Germinal center (tissue), 1 donor: ENCODE measurements at places on chromosomes 13 and 19.

DNA sequence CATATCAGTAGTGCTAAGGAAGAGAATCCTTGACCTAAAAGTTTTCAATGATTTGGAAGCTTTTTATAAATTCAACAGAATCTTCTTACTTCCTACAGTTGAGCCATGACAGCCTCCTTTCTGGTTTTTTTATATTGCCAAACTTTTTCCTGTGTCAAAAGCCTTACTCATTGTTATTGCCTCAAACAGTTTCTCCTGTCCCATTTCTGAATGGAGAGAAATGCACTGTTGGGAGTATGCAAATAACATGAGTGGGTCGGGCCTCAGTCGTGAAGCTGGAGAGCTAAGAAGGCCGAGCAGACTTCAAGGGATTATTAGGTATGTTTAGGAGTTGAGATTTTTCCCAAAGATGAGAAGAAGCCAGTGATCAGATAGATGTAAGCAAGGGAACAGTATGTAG, 766.4 kb upstream of the KLHL1 start:
- DNase-seq, result no peak

- DNase-seq, result no peak
Observed at GRCh38 chr13:101695870-101696516, 243.5 kb downstream of the ITGBL1 start.

DNA sequence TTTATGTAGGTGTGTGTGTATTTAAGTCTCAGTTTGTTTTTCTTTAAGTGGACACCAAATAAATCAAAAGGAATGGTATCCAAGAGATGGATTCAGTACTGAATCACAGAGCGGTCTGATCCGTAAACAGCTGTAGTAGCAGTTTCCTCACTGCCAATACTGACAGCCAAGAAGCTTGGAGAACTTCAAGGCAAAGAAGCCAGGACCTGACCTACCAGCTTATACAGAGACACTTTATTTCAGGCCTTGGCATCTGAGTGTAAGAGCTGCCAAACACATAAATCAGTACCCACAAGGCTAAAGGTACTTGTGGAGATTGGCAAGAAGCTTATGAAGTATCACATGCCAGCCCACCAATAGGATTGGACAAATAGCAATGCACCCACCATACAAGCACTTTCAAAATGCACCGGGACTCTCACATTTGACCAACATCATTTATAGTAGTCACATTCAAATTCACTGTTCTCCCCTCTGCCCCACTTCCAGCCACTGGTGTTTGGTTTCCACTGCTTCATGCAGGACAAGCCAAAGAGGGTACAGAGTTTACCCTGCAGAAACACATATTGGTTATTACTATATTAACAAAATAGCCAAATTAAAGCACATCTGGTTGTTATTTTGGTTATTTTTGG, 357.9 kb downstream of the KLF12 start:
- DNase-seq, result no peak

DNA sequence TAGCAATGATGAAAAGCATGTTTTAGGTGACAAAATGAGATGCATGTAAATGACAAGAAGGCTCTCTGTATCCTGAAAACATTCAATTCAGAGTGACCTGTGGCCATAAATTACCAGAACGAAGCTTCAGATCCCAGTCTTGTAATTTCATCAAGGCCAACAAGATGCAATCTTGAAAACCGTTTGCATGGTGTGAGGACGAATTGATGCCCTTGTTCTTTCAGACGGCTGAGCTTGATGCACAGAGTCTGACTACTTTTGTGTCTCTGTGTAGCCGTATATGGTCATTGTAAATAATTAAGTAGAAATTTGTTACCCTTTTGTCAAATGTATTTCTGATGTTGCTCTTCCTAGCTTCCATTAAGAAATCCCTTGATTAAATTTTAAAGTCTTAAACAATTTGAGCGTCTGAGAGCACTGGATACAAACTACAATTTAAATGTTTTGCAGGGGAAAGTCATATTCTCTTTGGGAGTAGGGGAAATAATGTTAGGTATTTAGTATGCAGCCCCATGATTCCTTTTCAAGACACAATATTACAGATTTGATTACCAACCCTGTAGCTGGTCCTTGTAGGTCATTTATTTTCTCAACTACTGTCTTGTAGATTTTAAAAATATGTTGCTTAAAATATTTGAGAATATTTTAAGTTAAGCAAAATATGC, 125.8 kb upstream of the PCDH9 start:
- DNase-seq, result no peak

GRCh38 chr13:45335397-45336024, 5.5 kb downstream of the TPT1 start:
- no peak for DNase-seq

- no peak for DNase-seq
Observed at GRCh38 chr19:47049307-47049700, 880 bp upstream of the TMEM160 start.

DNA sequence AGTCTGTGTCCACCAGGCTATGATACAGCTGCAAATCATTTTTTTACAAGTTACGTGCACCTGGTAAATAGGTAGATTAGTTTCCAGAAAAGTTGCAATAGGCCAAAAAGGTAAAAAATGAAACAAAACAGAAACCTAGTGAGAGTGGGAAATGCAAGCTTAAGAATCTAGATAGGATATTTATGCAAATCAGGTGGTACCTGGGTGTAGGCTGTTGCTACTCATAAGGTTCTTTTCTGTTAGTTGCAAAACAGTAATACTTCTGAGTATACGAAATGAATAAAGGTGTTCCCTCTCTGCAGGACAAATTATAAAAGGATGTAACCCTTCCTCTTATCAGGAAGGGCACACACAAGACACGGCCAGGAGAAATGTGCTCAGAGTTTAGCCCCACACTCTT, 97.9 kb downstream of the UGGT2 start:
- DNase-seq, result no peak
